ENCODE measurements at places on chromosomes 3 and 15. TPM values are rescaled to one million over a fixed set of nuclear protein-coding genes. Genes with fewer than 3 reads are reported as not detected.

The DNAH12 gene
- polyA plus RNA-seq: not detected

The THRB gene
- not detected for polyA plus RNA-seq

The DISP2 gene
- 0.01 TPM for polyA plus RNA-seq

The CFAP100 gene
- not detected for polyA plus RNA-seq

The PPM1L gene
- polyA plus RNA-seq: 5.5 TPM

The LRRC49 gene
- 0.08 TPM for polyA plus RNA-seq

The CYP19A1 gene
- polyA plus RNA-seq: not detected

The CX3CR1 gene
- polyA plus RNA-seq: 184 TPM

The PLSCR4 gene
- polyA plus RNA-seq: not detected

The MYO9A gene
- 5.0 TPM for polyA plus RNA-seq

The SPINK8 gene
- polyA plus RNA-seq: not detected

The CCR8 gene
- not detected for polyA plus RNA-seq

The PPP2R3A gene
- 0.05 TPM for polyA plus RNA-seq

The SLC15A2 gene
- 5.4 TPM for polyA plus RNA-seq

The WDR93 gene
- polyA plus RNA-seq: not detected

The PLCH1 gene
- polyA plus RNA-seq: not detected

The TRIM42 gene
- polyA plus RNA-seq: not detected

The MESP2 gene
- not detected for polyA plus RNA-seq

The GREM1 gene
- polyA plus RNA-seq: not detected

The VWA5B2 gene
- not detected for polyA plus RNA-seq

The ST8SIA2 gene
- not detected for polyA plus RNA-seq

The CRBN gene
- 96.1 TPM for polyA plus RNA-seq

The TXNRD3 gene
- polyA plus RNA-seq: 0.22 TPM

The MYL3 gene
- not detected for polyA plus RNA-seq

The REC114 gene
- polyA plus RNA-seq: not detected

The KBTBD13 gene
- polyA plus RNA-seq: not detected

The SH2D7 gene
- polyA plus RNA-seq: not detected

The CD80 gene
- polyA plus RNA-seq: 0.87 TPM

The ZNF106 gene
- 69.2 TPM for polyA plus RNA-seq

The CPB1 gene
- not detected for polyA plus RNA-seq

The IQCF5 gene
- not detected for polyA plus RNA-seq

The FOXB1 gene
- polyA plus RNA-seq: not detected

The COPG1 gene
- polyA plus RNA-seq: 59.9 TPM

The GOLGA6L10 gene
- not detected for polyA plus RNA-seq

The IL5RA gene
- polyA plus RNA-seq: not detected

The SMAD6 gene
- polyA plus RNA-seq: not detected

The CCDC80 gene
- polyA plus RNA-seq: not detected

The CHAC1 gene
- polyA plus RNA-seq: not detected

The GRM2 gene
- not detected for polyA plus RNA-seq

The DUOXA2 gene
- polyA plus RNA-seq: not detected

The DIPK2A gene
- polyA plus RNA-seq: 15.4 TPM

The SLC22A14 gene
- 0.08 TPM for polyA plus RNA-seq

Data from CD14-positive monocyte (primary cell).